ENCODE measurements at places on chromosomes 5 and 9. TPM values are rescaled to one million over a fixed set of nuclear protein-coding genes. Genes with fewer than 3 reads are reported as not detected.

Gene MEIKIN
- not detected for polyA plus RNA-seq

Gene FUT7
- polyA plus RNA-seq, result not detected

Gene ACOT12
- 0.19 TPM for polyA plus RNA-seq

Gene SNX30
- polyA plus RNA-seq, result 5.3 TPM

Gene QRFP
- polyA plus RNA-seq, result not detected

Gene SHOC1
- polyA plus RNA-seq, result not detected

Gene C8G
- polyA plus RNA-seq, result 0.28 TPM

Gene UGT3A1
- polyA plus RNA-seq, result not detected

Gene BTNL9
- polyA plus RNA-seq, result not detected

Data from SK-N-SH (cell line).